ENCODE measurements at places on chromosomes 12 and 14.

DNA sequence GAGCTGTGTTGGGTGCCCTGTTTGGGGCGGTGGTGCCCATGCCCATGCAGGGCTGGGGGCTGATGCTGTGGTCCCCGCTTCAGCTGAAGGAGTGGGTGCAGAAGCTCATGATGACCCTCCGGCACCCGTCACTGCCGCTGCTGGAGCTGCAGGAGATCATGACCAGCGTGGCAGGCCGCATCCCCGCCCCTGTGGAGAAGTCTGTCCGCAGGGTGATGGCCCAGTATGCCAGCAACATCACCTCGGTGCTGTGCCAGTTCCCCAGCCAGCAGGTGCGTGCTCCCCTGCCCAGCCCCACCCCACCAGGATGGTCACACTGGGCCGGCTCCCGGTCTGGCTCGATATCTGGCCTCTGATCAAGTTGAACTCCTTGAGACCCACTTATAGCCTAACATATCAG is 92.7 kb downstream of the ACACB start:
- no peak for DNase-seq

DNA sequence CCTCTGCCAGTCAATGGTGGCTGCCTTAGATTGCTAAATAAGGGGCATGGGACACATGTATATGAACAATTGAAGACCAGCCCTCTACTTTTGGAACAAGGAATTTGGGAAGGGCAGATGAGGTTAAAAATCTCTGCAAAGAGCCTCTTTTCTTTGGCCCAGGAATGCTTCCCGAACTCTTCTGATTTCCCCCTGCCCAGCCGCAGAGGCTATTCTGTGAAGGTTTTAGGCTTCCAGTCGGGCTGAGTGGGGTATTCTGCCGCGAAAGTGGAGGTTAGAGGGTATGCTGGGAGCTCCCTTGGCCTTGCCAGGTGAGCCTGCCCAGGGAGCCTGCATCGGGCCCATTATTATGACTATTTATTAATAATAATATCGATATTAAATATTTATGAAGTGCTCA is 1.2 kb downstream of the POU6F1 start:
- no peak for DNase-seq

GRCh38 chr14:94391281-94391975 is 3.0 kb upstream of the SERPINA1 start:
- DNase-seq = peak; percentile 37

DNA sequence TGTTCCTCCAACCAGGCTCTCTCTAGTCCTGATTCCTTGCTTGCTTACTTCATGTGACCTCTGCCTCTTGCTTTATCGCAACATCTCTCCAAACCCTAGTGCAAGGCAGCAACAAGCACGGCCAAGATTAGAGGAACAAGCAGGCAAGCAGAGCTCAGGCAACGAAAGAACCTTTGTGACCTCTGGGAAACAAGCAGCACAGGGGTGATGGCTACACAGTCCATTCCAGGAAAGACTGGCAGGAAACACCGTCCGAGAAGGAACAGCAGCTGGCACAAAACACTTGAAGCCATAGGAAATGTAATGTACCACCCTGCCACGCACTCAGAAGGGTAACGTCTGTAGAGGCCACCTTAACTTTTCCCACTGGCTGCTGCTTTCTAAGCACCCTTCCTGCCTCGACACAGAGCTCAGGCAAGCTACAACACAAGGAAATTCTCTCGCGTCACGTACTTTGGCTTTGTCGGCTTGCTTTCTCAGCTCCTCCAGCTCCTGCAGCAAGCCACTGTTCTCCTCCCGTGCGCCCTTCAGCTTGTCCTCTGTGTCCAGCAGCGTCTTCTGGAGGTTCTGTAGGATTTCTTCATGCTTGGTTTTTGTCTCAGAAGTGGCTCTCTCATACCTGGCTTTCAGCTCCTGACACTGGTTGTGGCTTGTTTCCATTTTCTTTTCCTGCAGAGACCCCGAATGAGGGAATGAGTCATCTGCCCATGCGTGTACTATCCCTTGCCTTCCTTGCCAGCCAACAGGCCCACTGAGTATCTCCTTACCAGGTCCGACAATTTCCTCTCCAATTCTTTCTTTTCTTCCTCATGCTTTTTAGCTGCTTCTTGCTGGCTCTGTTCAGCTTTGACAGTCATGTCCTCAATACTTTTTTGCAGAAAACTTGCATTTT is 61.4 kb upstream of the VPS33A start:
- DNase-seq = no peak

DNA sequence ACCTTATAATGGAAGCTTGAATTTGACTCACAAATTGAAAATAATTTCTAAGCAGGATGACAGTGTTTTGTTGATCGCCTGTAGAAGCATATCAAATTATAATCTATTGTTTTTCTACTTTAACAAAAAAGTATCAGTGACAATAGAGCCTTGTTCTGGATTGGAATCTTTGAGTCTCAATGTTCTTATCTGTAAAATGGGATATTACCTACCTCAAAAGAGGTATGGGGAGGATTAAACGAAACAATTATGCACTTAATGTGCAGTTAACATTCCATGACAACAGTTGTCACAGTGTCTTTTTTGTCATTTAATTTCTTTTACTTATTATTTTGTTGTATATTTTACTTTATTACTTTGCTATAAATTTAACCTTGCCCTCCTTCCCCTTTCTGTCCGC is 1.1 kb downstream of the RTRAF start:
- DNase-seq = no peak

- no peak for DNase-seq
Observed at GRCh38 chr14:101561145-101561896, at the start of gene DIO3. TSS of gene DIO3 (plus strand) at chr14:101561495.

DNA sequence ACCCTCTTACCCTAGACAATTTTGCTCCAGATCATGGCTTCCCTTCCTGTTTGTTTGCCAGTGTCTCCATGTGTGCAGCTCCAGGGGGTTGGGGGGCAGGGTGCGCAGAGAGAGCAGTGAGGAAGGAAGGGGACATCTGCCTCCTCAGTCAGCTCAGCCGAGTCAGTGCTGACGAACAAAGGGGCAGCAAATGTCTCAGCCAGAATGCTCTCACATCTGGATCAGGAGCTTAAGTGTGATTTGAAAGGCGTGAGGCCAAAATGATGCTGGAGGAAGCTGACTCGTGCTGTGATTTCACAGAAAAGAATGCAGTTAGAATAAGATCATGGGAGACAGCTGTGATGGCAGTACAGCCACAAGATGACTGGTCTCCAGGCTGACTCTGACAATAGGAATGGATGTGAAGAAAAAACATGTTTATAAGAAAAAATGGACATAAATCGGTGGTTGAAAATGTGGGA is 27.1 kb upstream of the CDK17 start:
- DNase-seq = no peak

DNA sequence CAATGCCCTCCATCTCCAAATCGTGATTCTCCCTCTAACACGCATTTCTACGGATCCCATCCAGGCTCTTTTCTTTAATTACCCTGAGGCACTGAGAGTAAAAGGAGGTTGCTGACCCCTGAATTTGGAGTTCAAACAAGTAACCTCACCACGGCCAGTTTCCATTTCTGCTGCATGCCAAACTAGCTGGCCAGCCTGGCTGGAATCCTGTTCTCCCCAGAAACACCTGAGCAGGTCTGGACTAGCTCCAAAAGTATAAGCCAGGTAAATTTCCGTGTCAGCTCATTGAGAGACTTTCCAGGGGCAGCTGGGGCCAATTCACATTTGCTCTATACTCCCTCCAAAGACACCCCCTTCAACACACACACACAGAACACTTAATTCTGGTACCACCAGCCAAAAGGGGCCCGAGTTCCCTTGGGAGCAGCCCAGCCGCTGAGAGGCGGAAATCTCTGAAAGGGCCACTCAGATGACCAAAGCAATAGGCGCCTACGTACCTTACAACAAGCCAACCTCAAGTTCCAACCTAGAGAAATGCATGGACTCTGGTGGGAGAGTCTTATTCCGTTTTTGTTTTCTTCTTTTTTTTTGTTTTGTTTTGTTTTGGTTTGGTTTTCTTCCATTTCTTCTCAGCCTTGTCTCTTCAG is 131.4 kb downstream of the NDUFA12 start:
- no peak for DNase-seq

DNA sequence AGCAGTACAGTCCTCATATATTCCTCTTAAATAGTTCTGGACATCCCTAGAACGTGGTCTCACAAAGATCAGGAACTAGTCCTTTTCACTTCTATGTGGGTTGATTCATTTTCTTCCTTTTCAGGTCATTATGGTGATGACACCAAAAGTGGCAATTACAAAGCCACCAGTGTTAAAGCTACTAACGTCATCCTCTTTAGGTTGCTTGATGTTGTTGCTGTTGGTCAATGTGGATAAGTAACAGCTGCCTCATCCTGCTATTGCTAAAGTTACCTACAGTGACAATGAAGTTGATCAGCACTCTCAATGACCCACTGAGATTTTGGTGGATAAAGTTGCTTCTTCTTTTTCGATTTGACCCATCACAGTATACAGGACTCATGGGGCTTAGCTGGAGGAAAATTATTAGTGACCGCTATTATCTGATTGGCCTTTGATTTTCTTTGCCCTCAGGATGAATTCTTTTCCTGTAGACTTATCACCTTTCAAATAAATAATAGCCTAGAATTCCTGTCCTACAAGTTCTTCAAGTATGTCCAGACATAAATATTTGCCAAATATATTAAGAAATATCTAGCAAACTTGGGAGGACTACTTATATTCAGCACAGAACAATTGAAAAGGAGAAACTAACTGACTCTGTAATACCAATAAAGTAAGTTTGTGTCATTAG is 54.0 kb upstream of the ATP2B1 start:
- peak; percentile 17 for DNase-seq

DNA sequence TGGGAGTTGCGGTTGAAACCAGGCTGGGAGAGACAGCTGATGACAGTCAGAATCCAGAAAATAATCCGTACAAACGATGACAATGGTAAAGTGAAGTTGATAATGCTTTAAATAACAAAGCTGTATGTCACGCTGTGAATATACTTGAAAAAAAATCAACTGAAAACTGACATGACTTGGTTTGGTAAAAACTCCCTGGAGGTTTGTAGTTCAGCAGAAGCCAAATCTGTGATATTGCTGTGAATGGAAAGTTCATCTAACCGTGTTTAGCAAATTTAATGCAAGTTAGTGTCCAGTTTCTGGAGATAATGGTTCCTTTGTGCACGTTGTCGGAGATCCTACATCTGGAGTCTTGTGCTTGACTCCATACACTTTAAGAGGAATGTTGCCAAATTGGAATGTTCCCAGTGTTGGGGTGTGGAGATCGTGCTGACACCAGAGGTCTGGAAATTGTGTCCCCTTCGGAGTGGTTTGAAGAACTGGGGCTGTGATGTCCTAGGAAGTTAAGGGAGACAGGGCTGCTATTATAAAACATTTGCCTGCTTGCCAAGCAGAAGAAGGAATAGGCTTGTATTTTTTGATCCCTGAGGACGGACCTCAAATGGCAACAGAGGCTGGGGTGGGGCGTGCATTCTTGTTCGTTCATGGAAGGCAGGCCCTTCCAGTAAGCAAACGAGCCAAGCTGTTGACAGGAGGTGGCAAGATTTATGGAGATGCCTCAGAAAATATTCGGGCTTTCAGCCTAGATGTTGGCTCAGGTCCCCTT is 30.6 kb downstream of the PPFIBP1 start:
- no peak for DNase-seq

- no peak for DNase-seq
Observed at GRCh38 chr12:66061557-66062289, 68.8 kb downstream of the LLPH start.

DNA sequence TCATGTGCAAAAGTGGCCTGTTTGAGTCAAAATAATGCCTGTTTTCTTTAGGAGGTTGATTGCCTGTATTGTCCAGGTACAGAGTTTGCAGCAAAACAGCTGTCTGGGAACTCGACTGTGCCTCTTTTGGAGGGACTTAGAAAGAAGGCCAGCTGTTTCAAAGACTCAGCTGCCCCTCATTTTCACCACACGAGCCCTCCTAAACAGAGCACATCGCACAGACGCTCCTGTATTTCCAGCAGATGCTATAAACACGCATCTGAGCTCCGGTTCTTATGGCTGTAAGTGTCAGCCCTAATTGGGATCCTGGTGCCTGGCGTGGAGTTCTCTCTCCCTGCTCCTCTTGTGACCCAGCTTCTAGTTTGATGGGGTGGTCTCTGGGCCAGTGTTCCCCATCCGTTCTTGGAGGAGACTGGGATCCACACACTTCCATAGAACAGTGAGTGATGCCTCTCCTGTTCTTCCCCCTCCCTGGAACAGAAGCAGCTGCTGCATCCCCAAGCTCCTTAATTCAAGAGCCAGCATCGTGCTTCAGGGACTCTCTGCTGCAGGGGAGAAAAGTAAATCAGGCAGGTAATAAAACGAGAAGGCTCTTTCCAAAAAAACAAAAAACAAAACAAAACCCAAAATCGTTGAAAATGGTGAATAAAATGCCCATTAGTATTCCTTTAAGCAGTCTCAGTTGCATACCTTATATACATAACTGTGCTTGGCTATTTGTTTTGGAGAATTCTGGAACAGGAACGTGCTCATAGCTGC is 269.0 kb downstream of the SLC15A4 start:
- DNase-seq = no peak

GRCh38 chr12:52913431-52913821 is 8.6 kb upstream of the KRT8 start:
- no peak for DNase-seq

DNA sequence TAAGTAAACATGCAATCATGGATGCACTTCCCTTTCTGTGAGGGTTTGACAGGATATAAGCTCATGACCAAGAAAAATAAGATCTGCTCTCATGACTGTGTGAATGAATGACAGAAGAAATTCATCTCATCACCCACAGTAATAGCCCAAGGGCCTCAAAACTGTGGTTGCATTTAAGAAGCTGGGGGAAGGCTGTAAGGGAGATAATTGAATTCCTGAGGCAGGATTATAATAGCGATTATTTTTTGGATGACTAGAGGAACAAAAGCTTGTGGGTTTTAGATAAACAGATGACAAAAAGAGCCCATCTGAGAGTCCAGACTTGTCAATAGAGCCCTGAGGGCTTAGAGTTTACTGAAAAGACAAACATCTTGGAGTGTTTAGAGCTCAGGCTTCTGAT is 161.2 kb downstream of the NTF3 start:
- no peak for DNase-seq

GRCh38 chr12:120439646-120440247 is 1.8 kb downstream of the COX6A1 start:
- peak; percentile 82 for DNase-seq

DNA sequence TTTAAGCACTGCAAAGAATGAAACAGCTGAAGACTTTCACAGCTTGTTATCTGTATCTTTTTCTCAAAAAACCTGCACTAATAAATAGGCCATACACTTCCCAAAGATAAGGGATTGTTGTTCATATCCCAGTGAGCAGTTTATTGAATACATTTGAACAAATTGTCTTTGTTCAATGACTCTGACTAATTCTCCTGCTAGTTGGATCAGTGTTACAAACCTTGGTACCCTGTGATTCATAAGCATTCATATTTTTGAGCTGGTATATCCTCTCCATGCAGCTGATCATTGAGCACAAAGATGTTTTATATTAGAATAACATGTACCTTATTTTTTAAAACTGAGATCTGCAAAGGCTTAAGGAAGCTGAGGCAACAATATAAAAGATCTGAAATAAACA is 58.9 kb upstream of the FSCB start:
- DNase-seq = no peak

GRCh38 chr12:77625441-77625840 is 205.3 kb upstream of the NAV3 start:
- no peak for DNase-seq

- no peak for DNase-seq
Observed at GRCh38 chr14:36556811-36557433, 25.5 kb downstream of the NKX2-8 start.
